ENCODE measurements at places on chromosomes 3 and 15.

GRCh38 chr15:59237924-59238331, 31.3 kb downstream of the LDHAL6B start:
- DNase-seq, result no peak

DNA sequence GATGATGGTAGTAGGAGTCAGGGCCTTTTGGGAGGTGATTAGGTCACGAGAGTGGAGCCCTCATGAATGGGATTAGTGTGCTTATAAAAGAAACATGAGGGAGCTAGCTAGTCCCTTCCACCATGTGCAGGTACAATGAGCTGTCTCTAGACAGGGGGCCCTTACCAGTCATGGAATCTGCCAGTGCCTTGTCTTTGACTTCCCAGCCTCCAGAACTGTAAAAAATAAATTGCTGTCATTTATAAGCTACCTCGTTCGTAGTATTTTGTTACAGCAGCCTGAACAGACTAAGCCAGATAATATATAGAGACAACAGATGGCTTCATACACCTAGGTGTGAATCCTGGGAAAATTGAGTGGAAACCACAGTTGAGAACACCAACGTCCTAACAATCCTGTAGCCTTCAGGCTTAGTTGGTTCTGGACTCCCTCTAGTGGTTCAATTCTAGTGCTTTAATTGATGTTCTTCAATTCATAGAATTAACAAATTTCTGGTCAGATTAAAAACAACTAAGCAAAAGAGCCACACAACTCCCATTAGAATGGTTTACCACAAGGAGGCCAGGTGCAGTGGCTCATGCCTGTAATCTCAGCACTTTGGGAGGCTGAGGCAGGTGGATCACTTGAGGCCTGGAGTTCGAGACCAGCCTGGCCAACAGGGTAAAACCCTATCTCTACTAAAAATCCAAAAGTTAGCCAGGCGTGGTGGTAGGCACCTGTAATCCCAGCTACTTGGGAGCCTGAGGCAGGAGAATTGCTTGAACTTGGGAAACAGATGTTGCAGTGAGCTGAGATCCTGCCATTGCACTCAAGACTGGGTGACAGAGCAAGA, 21.3 kb upstream of the GATM start:
- peak; percentile 73 for DNase-seq

DNA sequence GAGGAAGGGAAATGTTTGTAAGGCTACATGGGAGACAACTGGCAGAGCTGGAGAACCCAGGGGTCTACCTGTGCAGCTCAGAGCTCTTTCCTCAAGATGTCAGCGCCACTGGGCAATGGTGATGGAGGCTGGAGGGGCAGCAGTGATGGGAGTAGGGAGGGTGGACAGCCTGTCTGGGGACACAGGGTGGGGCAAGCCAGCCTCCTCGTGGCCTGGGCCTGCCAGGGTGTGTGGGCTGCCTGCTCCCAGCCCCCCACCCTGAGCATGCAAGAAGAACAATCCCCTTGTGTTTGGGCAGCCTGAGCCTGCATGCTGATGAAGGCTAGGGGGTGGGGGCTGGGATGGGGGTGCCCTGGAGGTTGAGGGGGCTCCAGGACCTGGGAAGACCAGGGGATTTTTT, 1.2 kb downstream of the PCBP4 start:
- peak; percentile 82 for DNase-seq

DNA sequence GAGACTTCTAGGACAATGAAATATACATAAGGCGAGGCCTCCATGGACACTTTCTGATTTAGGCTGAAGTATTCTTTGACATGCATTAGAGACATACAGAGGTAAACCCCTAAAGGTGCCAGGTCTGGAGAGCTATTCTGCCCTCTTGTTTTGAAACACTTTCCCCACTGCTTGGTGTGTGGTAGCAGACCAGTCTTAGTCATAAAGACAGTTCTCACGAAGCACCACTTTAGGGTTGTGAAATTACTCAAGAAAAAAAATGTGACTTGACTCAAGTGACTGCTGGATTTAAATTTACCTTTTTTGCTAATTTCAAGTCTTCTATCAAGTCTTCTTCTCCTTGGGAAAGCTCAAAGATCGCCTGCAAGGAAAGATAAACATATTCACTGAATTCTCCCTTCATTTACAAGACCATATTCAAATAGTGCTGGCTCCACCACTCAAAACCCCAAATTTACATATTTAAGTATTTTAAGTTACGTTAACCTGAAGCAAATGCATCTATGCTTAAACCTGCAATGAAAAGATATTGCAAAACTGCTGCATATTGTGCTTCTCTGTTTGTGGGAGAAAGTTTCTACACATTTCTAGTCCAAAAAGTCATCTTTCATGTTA, 48.4 kb downstream of the ARHGEF3 start:
- no peak for DNase-seq

DNA sequence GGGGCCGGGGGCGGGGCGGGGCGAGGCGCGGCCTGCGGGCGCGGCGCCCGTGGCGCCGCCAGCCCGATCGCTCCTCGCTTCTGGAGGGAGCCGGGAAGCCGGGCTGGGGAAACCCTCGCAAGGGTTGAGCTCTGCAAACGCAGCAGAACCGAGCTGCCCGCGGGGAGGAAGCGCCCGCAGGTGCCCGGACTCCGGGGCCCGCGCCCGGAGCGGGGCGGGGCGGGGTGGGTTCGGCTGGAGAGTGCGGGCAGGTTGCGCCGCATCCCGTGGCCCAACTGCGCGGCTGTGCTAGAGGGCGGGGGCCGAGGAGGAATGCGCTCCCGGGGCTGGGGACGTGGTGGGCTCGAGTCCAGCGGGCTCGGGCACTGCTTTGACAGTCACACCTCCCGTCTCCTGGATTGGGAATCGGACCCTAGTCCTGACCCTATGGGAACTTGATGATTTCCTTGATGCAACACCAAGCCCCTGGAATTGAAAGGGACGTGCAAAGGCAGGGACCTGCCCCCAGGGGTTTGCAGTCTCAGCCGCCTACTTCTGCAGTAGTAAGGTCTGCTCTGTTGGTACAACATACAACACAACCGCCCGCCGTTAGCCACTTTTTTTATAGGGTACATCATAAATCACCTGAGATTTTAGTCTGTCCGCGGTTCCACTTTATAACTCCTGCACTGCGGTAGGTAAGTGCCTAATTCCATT, 34.3 kb downstream of the ZBTB38 start:
- DNase-seq, result peak; percentile 81

DNA sequence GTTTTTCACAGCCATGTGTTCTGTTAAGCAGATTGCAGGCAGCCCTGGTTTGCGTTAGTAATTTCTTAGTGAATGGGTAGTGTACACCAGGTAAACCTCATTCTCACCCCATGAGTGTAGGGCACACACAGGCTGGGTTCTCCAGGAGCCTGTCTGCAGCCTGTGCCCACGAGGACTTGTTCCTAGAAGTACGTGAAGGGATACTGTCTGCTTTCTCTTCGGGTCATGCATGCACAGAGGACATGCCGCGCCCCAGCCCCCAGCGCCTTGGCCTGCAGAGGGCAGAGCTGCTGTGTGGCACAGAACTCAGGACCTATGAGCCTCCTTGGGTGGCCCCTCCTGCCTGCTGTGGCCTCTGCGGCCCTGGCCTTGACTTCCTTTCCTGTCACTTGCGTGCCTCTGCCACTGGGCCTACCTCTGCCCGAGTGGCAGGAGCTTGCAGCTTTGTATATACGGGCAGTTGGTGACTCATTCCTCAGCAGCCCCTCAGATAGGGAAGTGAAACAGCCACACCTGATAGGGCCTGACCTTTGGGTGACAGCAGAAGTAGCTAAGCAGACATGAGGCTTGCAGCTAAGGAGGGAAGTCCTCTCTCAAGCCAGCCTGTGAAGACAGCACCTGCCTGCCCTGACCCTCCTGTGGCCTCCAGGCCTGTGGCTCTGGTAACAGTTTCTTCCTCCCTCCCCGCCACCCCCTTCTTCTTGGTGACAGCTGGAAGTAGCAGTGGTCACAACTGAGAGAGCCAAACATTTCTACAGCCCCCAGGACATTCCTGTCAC, 19.5 kb downstream of the PPCDC start:
- DNase-seq, result peak; percentile 49

DNA sequence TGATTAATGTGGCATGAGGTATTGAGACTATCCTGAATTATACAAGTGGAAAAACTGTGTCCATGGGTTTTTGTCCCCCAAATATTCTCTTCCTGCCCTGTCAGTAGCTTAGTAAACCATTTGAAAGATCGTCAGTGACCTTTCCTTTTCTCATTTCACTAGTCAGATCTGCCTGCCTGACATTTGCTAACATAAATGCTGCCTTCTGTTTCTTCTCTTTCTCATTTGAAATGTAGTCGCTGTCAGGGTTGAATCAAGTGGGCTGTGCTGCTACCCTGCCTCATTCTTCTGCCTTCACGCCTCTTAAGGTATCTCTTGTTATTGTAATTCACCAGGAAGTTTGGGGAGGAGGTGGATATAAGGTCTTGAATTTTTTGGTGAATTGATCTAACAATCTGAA, 67.5 kb downstream of the LRCH3 start:
- no peak for DNase-seq

- DNase-seq, result no peak
Measured at GRCh38 chr3:139307072-139307491, 36.7 kb upstream of the MRPS22 start.

- DNase-seq, result no peak
Measured at GRCh38 chr3:79947469-79947868, 179.7 kb upstream of the ROBO1 start.

GRCh38 chr3:181488536-181488935, 223.2 kb upstream of the SOX2 start:
- DNase-seq, result no peak

Measured in midbrain (tissue), 1 donor.